ENCODE measurements at places on chromosomes 16 and 17.

DNA sequence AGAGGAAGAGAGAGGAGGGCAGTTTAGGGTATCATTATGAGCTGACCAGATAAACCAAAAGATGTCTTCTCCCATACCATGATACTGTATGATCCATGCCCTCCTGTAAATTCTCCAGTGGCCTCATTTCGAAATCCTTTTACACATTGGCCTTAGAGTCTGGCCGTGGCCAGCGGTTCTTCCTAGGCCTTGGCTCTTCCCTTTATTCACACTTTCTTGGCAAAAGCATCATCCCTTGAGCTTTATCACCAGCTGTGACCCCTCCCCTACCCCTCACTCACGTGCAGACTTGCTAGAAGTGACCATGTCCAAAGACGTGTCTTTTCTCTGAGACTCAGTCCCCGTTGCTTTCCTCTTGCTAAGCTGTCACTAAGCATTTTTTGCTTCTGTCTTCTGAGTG is 22.8 kb downstream of the KATNIP start:
- DNase-seq = no peak

DNA sequence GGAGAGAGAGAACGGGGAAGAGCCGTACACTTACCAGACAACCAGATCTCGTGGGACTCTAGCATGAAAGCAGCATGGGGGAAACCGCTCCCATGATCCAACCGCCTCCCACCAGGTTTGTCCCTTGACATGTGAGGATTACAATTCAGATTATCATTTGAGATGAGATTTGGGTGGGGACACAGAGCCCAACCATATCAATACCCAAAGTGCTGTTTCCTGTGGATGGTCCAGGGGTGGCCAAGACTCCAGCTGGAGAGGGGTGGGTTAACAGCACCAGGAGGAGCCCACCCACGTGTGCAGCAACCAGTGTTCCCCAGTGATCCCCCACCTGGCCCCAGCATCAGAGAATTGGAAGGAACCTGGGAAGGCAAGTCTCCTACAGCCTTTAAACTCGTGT is 50.2 kb upstream of the CMIP start:
- no peak for DNase-seq

- DNase-seq = peak; percentile 68
These were observed 681 bp downstream of the USP43 start for GRCh38 chr17:9645851-9646545.

GRCh38 chr16:50881956-50882355 is 140.1 kb downstream of the CYLD start:
- DNase-seq = no peak

DNA sequence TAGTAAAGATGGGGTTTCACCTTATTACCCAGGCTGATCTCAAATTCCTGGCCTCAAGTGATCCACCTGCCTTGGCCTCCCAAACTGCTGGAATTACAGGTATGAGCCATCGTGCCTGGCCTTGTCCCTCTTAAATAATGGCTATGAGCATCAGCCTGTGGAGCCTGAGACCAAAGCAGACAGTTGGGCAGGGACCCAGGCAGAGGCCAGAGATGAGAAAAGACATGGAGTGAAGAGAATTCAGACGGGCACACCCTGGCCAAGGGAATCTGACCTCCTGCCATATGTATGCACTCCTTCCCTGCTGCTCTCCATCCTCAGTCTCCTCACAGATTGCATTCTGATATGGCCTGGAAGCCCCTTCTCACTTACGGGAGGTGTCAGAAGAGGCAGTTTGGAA is 98.4 kb upstream of the DNAH9 start:
- no peak for DNase-seq

GRCh38 chr17:48725004-48725287 is 2.0 kb downstream of the PRAC2 start:
- DNase-seq = no peak

DNA sequence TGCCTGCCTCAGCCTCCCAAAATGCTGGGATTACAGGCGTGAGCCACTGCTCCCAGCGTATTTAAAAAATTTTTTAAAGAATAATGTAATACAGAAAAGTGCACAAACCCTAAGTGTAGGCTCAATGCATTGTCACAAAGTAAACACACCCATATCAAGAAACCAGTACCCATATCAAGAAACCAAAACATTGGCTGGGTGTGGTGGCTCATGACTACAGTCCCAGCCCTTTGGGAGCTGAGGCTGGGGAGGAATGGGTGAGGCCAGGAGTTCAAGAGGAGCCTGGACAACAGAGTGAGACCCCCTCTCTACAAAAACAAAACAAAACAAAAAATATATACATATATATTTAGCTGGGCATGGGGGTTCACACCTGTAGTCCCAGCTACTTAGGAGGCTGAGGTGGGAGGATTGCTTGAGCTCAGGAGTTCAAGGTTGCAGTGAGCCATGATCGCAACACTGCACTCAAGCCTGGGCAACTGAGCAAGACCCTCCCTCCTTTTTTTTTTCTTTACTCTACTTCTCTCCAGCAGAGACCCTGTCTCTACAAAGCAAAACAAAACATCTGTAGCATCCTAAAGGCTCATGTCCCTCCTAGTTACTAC is 9.3 kb upstream of the PRR14 start:
- no peak for DNase-seq

- peak; percentile 83 for DNase-seq
These were observed 122.3 kb downstream of the MRTFB start for GRCh38 chr16:14193316-14193871.

DNA sequence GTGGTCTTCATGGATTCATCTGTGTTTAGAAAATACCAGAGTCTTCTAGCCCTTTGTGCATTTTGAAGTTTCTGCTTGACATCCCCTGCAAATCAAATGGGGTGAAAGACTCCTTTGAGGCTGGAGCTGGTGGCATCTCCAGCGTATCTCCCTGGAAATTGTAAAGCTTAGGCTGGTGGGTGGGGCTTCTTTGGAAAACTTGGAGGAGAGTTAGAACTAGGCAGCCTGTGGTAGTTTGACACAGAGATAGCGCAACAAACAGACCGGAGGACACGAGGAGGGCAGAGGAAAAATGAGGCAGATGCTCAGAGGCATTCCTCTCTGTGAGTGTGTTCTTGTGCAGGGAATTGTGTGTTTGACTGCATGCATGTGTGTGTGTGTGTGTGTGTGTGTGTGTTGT is 116.3 kb downstream of the IRX5 start:
- no peak for DNase-seq

DNA sequence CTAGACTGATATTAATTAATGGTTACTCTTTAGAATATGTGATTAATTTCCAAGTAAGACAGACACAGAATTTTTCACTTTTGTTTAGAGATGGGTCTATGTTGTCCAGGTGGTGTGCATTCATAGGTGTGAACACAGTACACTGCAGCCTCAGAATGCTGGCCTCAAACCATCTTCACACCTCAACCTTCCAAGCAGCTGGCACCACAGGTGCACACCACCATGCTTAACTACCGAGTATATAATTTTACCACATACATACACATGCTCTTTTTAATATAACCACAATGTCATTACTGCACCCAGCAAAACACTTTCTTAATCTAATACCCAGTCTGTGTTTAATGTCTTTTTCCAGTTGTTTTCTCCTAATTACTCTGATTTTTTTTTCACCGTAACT is 23.9 kb downstream of the N4BP1 start:
- no peak for DNase-seq

GRCh38 chr17:80263253-80264204 is 2.9 kb downstream of the RNF213 start:
- DNase-seq = peak; percentile 76

GRCh38 chr16:85820604-85821372 is 21.3 kb downstream of the COX4I1 start:
- peak; percentile 49 for DNase-seq
